ENCODE measurements at places on chromosomes 4 and X. TPM values are rescaled to one million over a fixed set of nuclear protein-coding genes. Genes with fewer than 3 reads are reported as not detected.

Gene SPP1
- total RNA-seq = 56.6 TPM

Gene ANOS1
- total RNA-seq = 27.3 TPM

Gene DCAF12L1
- total RNA-seq = 1.6 TPM

Gene LRAT
- total RNA-seq = 37.7 TPM

Gene UCHL1
- total RNA-seq = 488 TPM

Gene ZNF182
- total RNA-seq = 8.6 TPM

Gene COQ2
- total RNA-seq = 20.5 TPM

Gene CMC4
- 5.9 TPM for total RNA-seq

Gene TLR10
- total RNA-seq = 0.30 TPM

Gene NAP1L2
- 15.9 TPM for total RNA-seq

Gene VCX
- 1.3 TPM for total RNA-seq

Gene FHDC1
- 17.1 TPM for total RNA-seq

Gene FTSJ1
- total RNA-seq = 50.2 TPM

Gene FOXR2
- not detected for total RNA-seq
